ENCODE measurements at places on chromosomes 2 and 18. TPM values are rescaled to one million over a fixed set of nuclear protein-coding genes. Genes with fewer than 3 reads are reported as not detected.

- ATAC-seq, result no peak
Measured at GRCh38 chr2:100211521-100211920, 69.1 kb upstream of the AFF3 start.

DNA sequence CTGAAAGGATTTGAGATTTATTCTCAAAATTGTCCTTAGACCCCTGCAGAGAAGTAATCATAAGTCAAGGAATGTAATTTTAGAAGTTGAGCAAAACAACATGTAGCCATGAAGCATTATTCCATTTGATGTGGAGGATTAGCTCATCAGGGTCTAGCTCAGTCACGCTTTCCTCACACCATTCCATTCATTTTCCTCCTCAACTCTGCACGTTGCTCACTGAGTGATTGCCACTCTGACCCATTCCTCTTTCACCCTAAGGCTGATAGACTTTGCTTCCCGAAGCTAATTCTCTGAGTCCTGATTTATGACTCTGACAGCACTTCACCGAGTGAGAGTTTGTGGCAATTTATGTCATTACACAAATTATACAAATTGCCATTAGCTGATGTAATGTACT lies 820.6 kb upstream of the PIK3C3 start:
- ATAC-seq, result no peak

GRCh38 chr2:109312902-109313301 lies 183.9 kb downstream of the SH3RF3 start:
- no peak for ATAC-seq

GRCh38 chr18:5895876-5896740 lies 786 bp upstream of the TMEM200C start:
- ATAC-seq, result peak; percentile 64

DNA sequence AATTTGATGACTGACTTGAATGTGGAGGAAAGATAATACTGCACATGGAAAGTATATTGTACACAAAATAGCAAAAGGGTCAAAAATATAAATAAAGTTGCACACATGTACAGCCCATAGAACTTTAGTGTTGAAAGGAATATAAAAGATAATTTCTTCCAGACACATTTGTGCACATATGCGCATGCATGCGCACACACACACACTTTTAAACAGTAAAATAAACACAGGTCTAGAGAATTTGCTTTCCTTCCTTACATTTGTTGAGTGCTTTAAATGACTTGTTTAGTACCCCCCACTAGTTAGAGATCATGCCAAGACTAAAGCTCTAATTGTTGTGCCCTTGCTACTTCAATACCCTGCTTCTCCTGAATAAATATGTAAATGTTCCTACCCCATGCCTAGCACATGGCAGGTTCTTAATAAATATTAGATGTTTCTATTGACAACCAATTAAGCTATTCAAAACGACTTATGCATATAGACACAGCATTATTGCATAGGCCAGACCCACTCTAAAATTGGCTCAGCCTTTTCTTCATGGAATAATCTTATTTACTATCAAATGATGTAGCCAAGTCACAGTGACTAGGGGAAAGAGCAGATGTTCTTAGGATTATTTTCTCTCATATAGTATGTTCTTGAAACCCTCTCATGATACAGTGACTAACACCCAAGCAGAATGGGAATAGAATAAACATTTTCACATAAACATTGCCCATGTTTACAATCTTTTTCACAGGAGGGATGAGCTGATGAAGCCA lies 165.5 kb upstream of the ACVR2A start:
- ATAC-seq, result no peak

GRCh38 chr2:231204581-231204980 lies 6.2 kb downstream of the ARMC9 start:
- ATAC-seq, result no peak

DNA sequence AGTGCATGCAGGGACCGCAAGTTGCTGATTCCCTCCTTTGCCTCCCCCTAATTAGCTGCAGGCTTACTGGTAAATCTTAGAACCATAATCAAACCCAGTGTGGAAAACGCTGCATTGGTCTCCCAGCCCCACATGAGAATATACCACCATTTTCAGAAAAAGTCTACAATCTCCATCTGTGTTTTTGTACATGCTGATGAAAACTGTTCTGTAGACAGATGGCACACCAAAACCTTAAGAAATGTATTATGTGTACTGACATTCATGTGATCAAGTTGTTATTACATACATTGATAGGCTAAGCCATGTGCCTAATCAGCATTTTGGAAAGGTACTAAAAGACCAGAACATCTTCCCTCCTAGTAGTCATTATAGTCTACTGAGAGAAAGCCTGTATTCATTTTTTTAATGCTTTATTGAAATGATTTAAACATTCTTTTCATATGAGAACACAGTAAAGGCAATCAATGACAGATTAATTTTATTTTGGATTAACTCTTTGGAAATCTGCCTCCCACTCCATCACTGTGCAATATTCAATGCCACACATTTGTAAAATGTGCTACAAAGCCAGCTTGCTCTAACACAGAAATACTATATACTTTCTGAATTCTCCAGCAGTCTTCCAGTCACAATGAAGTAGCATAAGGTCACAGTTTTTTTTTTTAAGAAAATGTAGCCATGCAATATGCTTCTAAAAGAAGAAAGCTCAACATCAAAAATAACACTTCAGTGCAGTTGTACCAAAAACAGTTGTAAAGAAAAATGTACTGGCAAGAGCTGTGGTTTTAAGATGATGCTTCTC lies 1.8 kb upstream of the CRYGA start:
- no peak for ATAC-seq

DNA sequence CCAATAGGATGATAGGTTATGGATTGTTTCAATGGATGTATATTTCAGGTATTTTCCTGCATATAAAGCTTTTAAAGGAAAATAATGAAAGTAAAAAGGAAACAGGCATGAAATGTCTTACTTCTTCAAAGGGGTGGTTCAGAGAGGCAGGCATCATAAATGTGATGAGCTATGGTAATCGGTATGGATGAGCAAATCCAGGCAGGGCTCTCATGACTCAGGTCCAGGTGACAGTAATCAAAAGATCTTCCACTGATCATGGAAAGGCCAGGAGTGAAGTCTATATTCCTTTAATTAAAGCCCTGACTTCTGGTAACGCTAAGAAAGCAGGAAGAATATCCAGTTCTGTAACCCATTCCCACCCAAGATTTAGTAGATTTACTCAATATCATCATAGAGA lies 48.7 kb upstream of the RGPD4 start:
- no peak for ATAC-seq

DNA sequence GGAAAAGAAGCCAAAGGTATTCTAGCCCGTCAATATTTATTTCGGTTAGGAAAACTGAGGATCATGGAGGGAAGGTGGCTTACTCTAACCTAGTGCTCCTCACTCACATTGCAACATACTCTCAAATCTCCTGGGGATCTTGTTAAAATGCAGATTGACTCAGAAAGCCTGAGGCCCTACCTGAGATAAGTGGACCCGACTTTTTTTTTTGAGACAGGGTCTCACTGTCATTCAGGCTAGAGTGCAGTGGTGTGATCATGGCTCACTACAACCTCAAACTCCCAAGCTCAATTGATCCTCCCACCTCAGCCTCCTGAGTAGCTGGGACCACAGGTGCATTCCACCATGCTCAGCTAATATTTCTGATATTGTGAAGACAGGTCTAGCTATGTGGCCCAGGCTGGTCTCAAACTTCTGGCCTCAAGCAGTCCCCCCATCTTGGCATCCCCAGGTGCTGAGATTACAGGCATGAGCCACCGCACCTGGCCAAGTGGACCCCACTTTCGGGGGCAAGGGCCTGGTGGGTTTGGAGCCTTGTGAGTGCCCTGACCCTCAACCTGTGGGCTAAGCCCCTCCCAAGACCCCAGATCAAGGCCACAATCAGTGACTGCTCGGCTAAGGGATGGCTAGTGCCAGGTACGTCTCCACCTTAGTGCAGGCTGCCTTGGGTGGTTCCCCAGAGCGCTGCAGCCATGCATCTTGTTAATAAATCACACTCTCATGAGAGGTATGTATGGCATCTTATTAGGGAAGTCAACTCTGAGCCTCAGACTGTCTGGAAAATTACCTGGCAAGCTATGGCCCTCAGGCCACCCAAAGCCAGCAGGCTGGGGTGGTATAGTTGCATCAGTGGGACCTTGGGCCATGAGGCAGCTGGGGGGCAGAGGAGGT lies 1.1 kb upstream of the NEURL3 start:
- no peak for ATAC-seq

- no peak for ATAC-seq
Measured at GRCh38 chr2:48253301-48253700, 276.7 kb upstream of the STON1 start.

GRCh38 chr18:75261430-75262223 lies 51.0 kb downstream of the TSHZ1 start:
- no peak for ATAC-seq

DNA sequence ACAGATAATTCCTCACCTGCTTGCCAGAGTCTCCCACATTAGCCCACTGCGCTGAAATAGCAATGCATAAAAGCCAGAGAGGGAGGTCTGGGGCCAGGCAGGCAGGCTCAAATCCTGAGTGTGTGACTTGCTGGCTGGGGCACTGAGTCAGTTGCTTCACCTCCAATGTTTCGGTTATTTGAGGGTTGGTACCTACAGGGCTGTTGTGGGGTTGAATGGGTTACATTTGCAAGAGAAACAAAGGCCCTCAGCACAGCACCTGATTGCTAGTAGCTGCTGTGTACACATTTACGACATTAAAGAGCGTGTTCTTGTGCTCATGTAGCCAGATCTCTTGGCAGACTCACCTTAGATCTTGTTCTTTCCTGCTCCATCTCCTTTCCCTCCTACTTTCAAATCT lies 34.1 kb upstream of the FAM110C start:
- ATAC-seq, result no peak

GRCh38 chr18:26255695-26256622 lies 29.7 kb downstream of the TAF4B start:
- no peak for ATAC-seq

DNA sequence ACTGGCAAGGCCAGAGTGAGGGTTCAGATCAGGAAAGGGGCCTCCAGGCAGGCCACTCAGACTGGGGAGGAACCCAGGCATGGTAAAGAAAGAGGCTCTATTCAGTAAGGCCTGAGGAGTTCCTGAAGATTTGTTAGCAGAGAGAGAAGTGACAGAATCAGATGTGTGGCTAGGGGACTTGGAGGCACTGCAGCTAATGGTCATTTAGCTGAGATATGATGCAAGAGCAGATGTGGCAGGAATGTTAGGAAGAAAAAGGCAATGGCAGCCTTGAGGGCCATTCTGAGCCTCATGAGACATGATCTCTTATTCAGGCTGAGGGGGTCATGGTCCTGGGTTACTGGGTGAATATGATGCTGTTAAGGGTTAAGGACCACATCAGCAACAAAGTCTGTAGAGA lies 73.4 kb downstream of the CCDC93 start:
- ATAC-seq, result no peak

- no peak for ATAC-seq
Measured at GRCh38 chr18:78629426-78629825, 350.2 kb upstream of the SALL3 start.

DNA sequence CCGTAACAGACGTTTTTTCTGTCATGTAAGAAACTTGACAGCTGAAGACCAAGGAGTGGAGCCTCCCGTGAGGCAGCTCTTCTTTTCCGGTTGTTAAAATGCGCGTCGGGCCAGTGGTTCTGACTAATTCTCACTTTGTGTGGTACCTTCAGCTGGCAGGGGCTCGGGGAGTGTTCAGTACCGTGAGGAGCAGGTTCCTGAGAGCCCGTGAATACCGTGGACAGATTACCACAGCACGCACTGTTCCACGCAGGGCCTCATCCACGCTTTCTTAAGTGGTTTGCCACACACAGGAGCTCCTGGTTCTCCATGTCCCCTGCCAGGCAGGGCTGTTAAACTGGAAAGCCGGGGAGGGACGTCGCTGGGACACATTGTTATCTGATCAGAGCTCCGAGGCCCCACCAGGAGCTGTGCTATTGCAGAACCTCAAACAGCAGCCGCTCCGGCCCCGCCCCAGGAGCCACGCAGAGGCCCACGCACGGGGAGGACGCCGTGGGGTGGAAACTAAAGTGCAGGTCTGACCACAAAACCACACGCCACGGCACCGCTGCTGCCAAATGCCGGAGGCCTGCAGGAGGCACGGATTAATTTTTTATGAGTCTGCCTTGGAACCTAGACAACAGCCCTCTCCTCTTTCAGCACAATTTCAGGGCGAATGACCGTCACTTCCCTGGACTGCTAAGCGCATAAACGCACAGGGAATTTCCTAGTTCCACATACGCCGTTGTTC lies 43.3 kb downstream of the NFATC1 start:
- ATAC-seq, result no peak

The SCYGR5 gene
- not detected for total RNA-seq

The COX7A2L gene
- 117 TPM for total RNA-seq

The RSAD2 gene
- total RNA-seq, result 6.2 TPM

The CYP27C1 gene
- 0.52 TPM for total RNA-seq

The KCNF1 gene
- not detected for total RNA-seq

The ABCG8 gene
- total RNA-seq, result not detected

The KIF5C gene
- total RNA-seq, result 6.6 TPM

The DUSP2 gene
- 5.4 TPM for total RNA-seq

The LHCGR gene
- 2.2 TPM for total RNA-seq

The CHST10 gene
- 15.6 TPM for total RNA-seq

The FHOD3 gene
- total RNA-seq, result 25.4 TPM
